ENCODE measurements at places on chromosomes 3 and 15.
A peak's percentile ranks its signal among the peaks of the same experiment; 100 is the strongest.

DNA sequence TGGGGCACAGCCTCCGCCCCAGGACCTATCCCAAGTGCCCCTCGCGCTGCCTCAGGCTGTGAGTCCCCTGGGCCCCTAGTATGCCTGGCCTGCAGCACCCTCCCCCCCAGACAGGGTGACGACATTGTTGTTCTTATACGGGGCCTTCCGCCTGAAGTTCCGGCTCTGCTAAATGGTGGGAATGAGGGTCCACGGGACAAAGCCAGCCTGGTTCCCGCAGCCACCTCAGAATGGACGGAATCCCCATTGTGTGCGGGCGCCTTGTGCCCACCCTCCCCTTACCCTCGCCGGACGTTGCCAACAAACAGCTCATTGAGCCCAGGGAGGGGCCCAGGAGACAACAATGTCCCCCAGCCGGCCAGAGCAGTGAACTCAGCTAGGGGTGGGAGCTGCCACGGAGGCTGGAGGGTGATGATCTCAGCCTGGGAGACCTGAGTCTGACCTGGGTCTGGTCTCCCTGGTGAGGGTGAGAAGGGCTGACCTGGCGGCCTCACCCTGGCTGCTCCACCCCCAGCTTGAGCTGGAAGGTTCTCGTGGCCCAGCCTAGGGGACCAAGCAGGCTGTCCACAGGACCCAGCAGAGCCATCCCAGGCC is 10.2 kb upstream of the DLL4 start:
- no peak for DNase-seq

- no peak for DNase-seq
These were observed 53.4 kb downstream of the GBE1 start for GRCh38 chr3:81707996-81708395.

GRCh38 chr3:7682822-7683229 is 818.8 kb upstream of the LMCD1 start:
- DNase-seq = peak; percentile 38

DNA sequence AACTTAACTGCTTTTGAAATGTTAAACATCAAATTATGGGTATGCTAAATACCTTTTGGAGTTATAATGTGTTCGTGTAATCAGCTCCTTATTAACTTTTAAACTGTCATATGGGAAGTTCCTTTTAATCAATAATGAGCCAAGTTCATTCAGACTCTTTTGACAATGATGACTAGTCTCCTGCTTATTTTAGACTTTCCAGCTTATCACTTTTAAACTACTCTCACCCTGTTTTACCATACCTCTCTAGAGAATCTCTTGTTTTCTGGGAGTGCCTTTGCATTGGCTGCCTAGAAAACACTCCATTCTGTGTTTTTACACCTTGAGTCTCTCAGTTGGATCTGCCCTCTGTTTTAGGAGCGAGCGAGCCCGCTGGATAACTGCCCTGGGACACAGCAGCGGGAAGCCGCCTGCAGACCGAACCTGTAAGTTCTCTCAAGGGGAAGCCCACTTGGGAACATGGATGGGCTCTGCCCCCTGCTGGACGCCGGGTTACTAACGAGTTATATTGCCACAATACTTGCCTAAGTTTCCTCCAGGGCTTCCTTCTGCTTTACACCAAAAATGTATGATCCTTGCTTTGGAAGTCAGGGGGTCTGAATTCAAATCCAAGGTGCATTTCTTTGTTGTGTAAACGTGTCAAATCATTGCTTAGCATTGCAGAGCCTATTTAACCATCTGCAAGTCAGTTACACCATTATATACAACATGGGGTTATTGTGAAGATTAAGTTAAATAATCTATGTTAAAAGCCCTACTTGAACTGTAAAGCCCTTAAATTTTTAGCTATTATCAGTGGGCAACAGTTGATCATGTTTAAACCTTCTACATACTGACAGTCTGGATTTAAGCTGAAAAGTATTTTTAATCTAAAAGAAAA is 71.3 kb downstream of the DHX36 start:
- DNase-seq = peak; percentile 93

GRCh38 chr15:58383876-58384275 is 47.9 kb upstream of the LIPC start:
- no peak for DNase-seq

DNA sequence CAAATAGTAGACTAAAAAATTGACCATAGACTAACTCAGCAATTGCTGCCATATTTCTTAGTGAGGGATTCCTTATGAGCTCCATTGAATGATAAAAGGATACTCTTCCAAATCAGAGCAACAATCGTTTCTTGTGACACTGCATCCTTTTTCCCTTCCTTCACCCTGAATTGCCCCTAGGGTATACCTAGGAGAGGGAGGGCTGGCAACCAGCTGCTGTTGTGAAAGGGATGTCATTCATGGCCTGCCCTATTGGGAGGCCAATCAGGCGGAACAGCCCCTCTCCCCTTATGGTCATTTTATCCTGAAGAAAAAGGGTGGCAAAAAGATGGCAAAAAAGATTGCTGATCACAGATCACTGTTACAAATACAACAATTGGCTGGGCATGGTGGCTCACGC is 26.3 kb downstream of the B3GNT5 start:
- no peak for DNase-seq

All from AG20443 (cell line).